ENCODE measurements at places on chromosomes 11 and 22. TPM values are rescaled to one million over a fixed set of nuclear protein-coding genes. Genes with fewer than 3 reads are reported as not detected.
A peak's percentile ranks its signal among the peaks of the same experiment; 100 is the strongest.

DNA sequence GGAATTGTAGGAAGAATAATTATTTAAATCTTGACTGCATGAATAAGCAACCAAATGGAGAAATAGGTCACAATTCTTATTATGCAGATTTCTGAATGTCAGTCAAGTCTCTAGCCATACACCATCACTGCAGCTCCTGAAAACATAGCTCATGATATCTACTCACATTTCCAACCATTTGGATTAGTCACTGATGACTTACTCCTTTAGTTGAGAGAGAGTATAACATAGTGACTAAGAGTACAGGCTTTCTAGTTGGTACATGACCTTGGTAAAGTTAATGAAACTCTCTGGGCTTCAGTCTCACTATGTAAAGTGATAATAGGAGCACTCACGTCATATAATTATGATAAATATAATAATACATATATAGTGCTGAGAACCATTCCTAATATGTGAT lies 265.2 kb downstream of the KCNA4 start:
- no peak for DNase-seq
- H3K27me3 ChIP-seq, result no peaks in the 10 kb centered on the region
- no peak overlapping the region for H3K4me3 ChIP-seq
- no peaks in the 10 kb centered on the region for H3K36me3 ChIP-seq
- no peak overlapping the region for H3K27ac ChIP-seq

DNA sequence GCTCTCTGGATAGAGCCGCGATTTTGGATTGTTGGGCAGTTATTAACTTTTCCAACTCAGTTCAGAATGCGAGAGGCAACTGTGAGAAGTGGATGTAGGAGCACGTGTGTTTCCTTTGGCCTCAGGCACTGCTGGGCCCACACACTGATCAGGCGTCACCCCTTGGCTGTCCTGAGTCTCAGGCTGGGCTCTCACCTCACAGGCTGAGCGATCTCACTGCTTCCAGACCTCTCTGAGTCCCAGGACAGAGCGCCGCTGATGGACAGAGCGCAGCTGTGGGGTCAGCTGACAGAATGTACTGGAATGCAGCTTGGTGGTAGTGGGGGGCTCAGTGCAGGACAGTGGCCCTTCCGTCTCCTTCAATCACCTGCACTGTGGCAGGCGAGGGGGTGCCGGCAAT lies 516.2 kb downstream of the TBC1D22A start:
- H3K4me1 ChIP-seq, result no peaks in the 10 kb centered on the region
- no peak overlapping the region for H3K4me3 ChIP-seq
- DNase-seq, result no peak
- no peak overlapping the region for H3K27ac ChIP-seq
- H3K36me3 ChIP-seq, result no peaks in the 10 kb centered on the region

DNA sequence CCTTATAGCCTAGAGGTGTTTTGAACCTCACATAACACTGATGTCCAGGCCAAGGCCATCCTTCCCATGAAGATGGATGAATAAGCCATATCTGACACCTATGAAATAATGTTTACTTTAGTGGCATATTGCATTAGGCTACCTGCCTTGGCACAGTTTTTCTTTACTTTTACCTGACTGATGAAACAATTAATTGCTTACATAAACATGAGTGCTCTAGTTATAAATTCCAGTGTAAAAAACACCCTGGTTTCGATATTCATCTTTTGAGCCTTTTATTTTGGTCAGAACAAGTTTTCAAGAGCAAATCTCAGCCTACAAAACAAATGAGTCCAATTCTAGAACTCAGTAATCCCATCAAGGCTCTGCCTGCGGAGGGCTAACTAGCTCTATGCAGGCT lies 7.0 kb upstream of the HBE1 start:
- H3K27ac ChIP-seq, result no peak overlapping the region
- peaks cover 4% of the 10 kb centered on the region for H3K4me1 ChIP-seq
- DNase-seq, result no peak
- no peaks in the 10 kb centered on the region for H3K36me3 ChIP-seq
- H3K4me3 ChIP-seq, result no peak overlapping the region

GRCh38 chr11:83921447-83922192 lies 635.5 kb upstream of the CCDC90B start:
- H3K36me3 ChIP-seq, result no peaks in the 10 kb centered on the region
- H3K27me3 ChIP-seq, result no peaks in the 10 kb centered on the region
- no peak overlapping the region for H3K4me3 ChIP-seq
- H3K27ac ChIP-seq, result no peak overlapping the region
- H3K4me1 ChIP-seq, result no peaks in the 10 kb centered on the region
- DNase-seq, result no peak

DNA sequence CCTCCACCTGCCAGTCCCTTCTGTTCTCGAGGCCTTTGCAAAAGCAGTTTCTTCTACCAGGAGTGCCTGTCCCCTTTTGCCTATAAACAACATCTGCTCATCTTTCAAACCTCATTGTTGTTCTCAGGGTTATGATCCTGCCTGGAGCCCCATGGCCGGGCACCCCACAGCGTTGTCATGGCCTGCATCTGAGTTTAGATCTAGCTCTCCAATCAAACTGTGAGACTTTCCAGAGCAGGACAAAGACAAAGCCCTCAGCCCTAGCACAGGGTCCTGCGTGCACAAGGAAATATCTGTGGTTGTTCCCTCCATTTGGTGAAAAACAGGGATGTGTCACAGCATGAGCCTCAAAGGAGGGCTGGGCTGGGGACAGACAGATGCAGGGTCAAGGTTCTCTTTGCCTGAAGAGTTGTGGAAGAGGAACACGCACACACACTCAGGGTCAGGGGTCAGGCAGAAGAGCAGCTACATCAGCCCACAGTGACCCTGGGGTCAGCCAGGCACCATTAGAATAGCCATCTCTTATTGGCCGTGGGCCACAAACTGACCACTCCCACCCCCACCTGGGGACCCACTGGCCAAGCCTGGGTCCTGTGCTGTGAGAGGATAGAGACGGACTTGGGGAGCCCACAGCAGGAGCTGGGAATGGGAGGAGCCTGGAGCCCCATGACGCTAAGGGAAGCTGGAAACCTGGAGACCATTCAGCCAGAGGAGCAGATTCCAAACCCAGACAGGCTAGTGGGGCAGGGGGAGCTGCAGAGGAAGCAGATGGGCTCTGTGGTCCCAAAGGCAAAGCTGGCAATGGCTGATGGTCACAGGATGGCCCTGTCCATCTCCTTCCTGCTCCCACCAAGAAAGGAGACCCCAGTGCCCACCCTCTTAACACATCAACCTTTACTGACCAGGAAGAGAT lies 99.4 kb downstream of the PDE2A start:
- no peak overlapping the region for H3K4me3 ChIP-seq
- no peaks in the 10 kb centered on the region for H3K27me3 ChIP-seq
- DNase-seq, result no peak
- peaks cover 7% of the 10 kb centered on the region for H3K4me1 ChIP-seq

- DNase-seq, result no peak
- H3K4me3 ChIP-seq, result no peak overlapping the region
- H3K4me1 ChIP-seq, result peaks cover 15% of the 10 kb centered on the region
- no peak overlapping the region for H3K27ac ChIP-seq
- H3K27me3 ChIP-seq, result peaks cover 25% of the 10 kb centered on the region
- no peaks in the 10 kb centered on the region for H3K36me3 ChIP-seq
Measured at GRCh38 chr11:134024420-134025081, 44.3 kb upstream of the JAM3 start.

GRCh38 chr22:48665311-48665995 lies 1162.2 kb downstream of the BRD1 start:
- H3K27ac ChIP-seq, result no peak overlapping the region
- no peaks in the 10 kb centered on the region for H3K27me3 ChIP-seq
- DNase-seq, result no peak
- H3K4me1 ChIP-seq, result no peaks in the 10 kb centered on the region
- no peak overlapping the region for H3K4me3 ChIP-seq

- H3K4me1 ChIP-seq, result peaks cover 8% of the 10 kb centered on the region
- H3K4me3 ChIP-seq, result no peak overlapping the region
- DNase-seq, result no peak
- no peaks in the 10 kb centered on the region for H3K36me3 ChIP-seq
- no peak overlapping the region for H3K27ac ChIP-seq
Measured at GRCh38 chr11:36394926-36395325, 98.8 kb downstream of the PRR5L start.

- peaks cover 9% of the 10 kb centered on the region for H3K4me1 ChIP-seq
- no peaks in the 10 kb centered on the region for H3K27me3 ChIP-seq
- no peak for DNase-seq
- H3K36me3 ChIP-seq, result no peaks in the 10 kb centered on the region
- peak overlapping the region; percentile 62 for H3K4me3 ChIP-seq
Measured at GRCh38 chr11:64185175-64185692, 737 bp upstream of the STIP1 start.

GRCh38 chr11:81585390-81585933 lies 1148.2 kb downstream of the FAM181B start:
- no peak overlapping the region for H3K27ac ChIP-seq
- no peaks in the 10 kb centered on the region for H3K4me1 ChIP-seq
- no peak overlapping the region for H3K4me3 ChIP-seq
- H3K27me3 ChIP-seq, result no peaks in the 10 kb centered on the region
- DNase-seq, result no peak

DNA sequence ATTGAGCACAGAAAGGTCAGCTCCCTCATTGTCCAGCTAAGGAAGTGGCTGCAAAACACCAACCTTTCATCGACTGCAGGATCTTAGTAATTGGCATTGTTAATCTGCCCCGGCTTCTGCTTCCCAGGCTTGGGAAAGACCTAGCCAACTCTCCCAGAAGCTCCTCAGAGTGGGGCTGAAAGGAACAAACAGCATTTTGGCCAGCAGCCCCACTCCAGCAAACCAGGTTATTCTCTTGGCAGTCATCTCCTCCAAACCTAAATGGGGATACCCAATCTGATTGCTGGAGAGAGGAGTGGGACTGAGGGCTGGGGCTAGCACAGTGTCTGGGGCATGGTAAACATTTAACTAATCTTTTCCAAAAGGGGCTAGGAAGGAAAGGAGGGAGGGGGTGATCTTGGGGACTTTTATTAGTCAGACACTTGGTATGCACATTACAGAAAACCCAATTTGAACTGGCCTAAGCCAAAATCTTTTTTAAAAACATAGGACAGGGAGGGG lies 294.4 kb downstream of the MN1 start:
- peaks cover 36% of the 10 kb centered on the region for H3K27me3 ChIP-seq
- H3K4me3 ChIP-seq, result no peak overlapping the region
- peaks cover 17% of the 10 kb centered on the region for H3K4me1 ChIP-seq
- H3K27ac ChIP-seq, result no peak overlapping the region
- no peak for DNase-seq
- no peaks in the 10 kb centered on the region for H3K36me3 ChIP-seq

OR52I2 gene
- not detected for total RNA-seq

SOX10 gene
- total RNA-seq, result 0.99 TPM

SULT4A1 gene
- 15.7 TPM for total RNA-seq

GLYATL1 gene
- 9.1 TPM for total RNA-seq

MGAT3 gene
- 18.5 TPM for total RNA-seq
